ENCODE measurements at places on chromosomes 13 and 19. TPM values are rescaled to one million over a fixed set of nuclear protein-coding genes. Genes with fewer than 3 reads are reported as not detected.

Gene FGF22
- 4.4 TPM for total RNA-seq

DNA sequence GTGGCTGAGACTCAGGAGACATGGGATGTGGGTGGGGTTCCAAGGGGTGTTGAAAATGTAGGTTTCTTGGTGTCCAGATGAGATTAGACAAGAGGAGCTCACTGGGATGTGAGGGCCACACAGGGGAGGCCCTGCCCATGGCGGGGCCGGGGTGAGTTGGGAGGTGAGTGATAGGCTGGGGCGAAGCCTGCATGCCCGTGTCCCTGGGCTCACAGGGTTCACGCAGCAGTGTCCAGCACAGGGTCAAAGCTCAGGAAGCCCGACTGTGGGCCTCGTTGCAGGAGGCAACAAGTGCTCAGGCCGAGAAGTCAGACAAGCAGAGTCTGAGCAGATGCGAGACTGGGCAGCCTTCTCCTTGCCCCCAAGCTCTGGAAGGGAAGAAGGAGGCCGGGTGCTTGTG, 27.2 kb downstream of the CCDC8 start:
- no peak for DNase-seq
- H3K36me3 ChIP-seq: no peaks in the 10 kb centered on the region
- H3K27ac ChIP-seq: no peak overlapping the region
- H3K4me3 ChIP-seq: no peak overlapping the region
- H3K27me3 ChIP-seq: no peaks in the 10 kb centered on the region

- H3K36me3 ChIP-seq: no peaks in the 10 kb centered on the region
- no peak for DNase-seq
- H3K27me3 ChIP-seq: no peaks in the 10 kb centered on the region
- no peak overlapping the region for H3K27ac ChIP-seq
Observed at GRCh38 chr19:2334426-2334825, 5.9 kb downstream of the SPPL2B start.

- H3K27me3 ChIP-seq: no peaks in the 10 kb centered on the region
- H3K36me3 ChIP-seq: no peaks in the 10 kb centered on the region
- H3K27ac ChIP-seq: no peak overlapping the region
- no peak for DNase-seq
- peaks cover 4% of the 10 kb centered on the region for H3K4me1 ChIP-seq
Observed at GRCh38 chr19:42129399-42130253, 2.6 kb downstream of the POU2F2 start.

DNA sequence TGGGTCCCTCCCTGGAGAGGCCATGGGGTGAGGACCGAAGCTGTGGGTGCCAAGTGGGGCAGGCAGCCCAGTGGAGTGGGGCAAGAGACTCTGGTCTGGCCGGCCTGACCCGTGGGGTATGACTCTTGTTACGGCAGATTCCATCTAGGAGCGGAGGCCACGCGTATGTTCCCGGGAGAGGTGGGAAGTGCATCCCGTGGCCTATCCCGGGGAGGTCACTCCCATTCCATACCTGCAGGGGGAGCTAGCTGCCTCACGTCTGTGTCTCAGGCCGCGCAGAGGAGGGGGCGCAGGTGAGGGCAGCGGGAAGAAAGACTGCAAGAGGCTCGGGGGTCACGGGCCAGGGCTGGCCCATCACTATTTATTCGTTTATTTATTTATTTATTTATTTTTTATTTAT, 4.9 kb downstream of the CSNK1G2 start:
- DNase-seq: peak; percentile 65
- H3K27ac ChIP-seq: no peak overlapping the region
- no peaks in the 10 kb centered on the region for H3K27me3 ChIP-seq
- H3K4me1 ChIP-seq: peaks cover 10% of the 10 kb centered on the region

DNA sequence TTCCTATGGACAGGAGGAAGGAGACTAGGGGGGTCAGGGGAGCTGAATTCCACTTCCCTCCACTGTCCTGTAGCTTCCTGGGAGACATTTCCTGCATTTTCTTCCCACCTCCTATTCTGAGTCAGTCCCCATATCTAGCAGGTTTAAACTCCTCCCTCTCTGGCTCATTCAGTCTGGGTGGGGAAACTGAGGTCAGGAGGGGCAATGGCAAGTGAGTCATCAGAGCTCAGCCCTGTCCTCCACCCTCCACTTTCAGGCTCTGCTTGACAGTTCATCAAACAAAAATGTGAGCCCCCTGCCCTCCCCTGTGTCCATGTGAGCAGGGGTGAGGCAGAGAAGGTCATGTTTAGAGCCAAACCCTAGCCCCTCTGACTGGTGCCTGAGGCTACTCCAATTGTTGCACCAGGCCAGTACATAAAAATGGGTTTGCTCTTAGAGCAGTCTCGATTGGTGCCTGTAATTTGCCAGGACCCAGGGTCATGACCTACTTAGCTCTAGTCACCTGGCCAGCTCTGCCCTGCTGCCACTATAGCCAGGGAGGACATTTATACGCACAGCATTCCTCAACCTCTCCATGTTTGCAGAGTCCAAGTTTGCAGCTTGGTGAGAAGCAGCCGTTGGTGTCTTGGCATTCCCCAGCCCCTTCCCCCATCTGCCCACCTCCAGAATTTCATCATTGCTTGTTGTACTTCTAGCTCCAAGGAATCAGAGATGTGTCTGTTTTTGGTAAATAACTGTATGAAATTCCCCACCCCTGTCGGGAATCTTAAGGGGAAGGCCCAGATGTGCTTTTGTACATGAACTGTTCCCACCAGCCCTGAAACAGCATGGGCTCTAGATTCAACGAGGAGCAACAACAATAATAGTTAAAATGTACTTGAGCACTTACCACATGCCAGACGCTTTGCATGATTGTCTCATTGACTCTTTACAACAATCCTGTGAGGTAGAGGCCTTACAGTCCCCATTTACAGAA, 20.7 kb downstream of the SAMD4B start:
- DNase-seq: no peak
- H3K27ac ChIP-seq: no peak overlapping the region
- H3K36me3 ChIP-seq: no peaks in the 10 kb centered on the region
- H3K4me3 ChIP-seq: no peak overlapping the region

All from ovary (tissue), 10 donors.